A549 treated with Mapracorat at 1 μM for 4 hours (cell line): ENCODE measurements at places on chromosomes 16 and 17. TPM values are rescaled to one million over a fixed set of nuclear protein-coding genes. Genes with fewer than 3 reads are reported as not detected.

Gene SOX9
- 7.3 to 9.7 TPM (median 8.1 TPM) in 5 replicates for total RNA-seq

Gene METTL16
- 27.3 to 33.2 TPM (median 31.9 TPM) in 5 replicates for total RNA-seq

Gene CCL13
- total RNA-seq = not detected in 5 replicates

Gene TEX2
- total RNA-seq = 10.6 to 14.0 TPM (median 12.2 TPM) in 5 replicates

Gene PTX4
- not detected in 5 replicates for total RNA-seq

Gene TM4SF5
- 0.50 to 1.3 TPM (median 0.73 TPM) in 5 replicates for total RNA-seq
